ENCODE measurements at places on chromosomes 2 and 18. TPM values are rescaled to one million over a fixed set of nuclear protein-coding genes. Genes with fewer than 3 reads are reported as not detected.

IL18R1 gene
- 6.8 TPM for total RNA-seq

WDPCP gene
- 34.2 TPM for total RNA-seq

FAM110C gene
- not detected for total RNA-seq

TNFAIP6 gene
- 51.9 TPM for total RNA-seq

OSBPL1A gene
- total RNA-seq = 80.4 TPM

PID1 gene
- 13.0 TPM for total RNA-seq

LAMA1 gene
- 30.1 TPM for total RNA-seq

CCBE1 gene
- total RNA-seq = 16.2 TPM

NEU2 gene
- not detected for total RNA-seq

RNF125 gene
- total RNA-seq = 0.65 TPM

FASTKD1 gene
- 17.6 TPM for total RNA-seq

GYPC gene
- total RNA-seq = 38.7 TPM

PIAS2 gene
- total RNA-seq = 36.4 TPM

POTEI gene
- not detected for total RNA-seq

DNAH6 gene
- total RNA-seq = 0.49 TPM

TSPYL6 gene
- 0.25 TPM for total RNA-seq

FNDC4 gene
- total RNA-seq = 7.3 TPM

MYL12B gene
- total RNA-seq = 415 TPM

NCKAP5 gene
- 1.7 TPM for total RNA-seq

TANC1 gene
- 11.9 TPM for total RNA-seq

C2orf76 gene
- total RNA-seq = 8.6 TPM

FBXO41 gene
- total RNA-seq = 0.18 TPM
